Hematopoietic multipotent progenitor cell treated with erythropoietin and hydrocortisone succinate and interleukin-3 and kit ligand, for 15 days (in vitro differentiated cells): ENCODE measurements at places on chromosomes 5 and 9.

DNA sequence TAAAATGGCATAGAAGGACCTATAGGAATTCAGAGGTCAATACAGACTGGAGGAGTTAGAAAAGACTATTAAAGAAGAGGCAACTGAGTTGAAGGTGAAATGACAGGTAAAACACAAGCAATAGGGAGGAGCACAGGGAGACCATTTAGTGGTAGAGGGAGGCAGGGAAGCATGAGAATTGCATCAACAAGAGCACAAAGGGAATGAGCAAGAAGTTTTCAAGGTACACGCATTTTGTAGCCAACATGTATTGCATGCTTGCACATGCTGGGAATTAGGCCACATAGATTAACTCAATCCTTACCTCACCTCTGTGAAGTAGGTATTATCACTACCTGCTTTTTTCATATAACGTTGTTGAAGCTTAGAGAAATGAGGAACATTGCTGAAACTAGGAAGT is 42.3 kb downstream of the PLPP1 start:
- no peak for DNase-seq

DNA sequence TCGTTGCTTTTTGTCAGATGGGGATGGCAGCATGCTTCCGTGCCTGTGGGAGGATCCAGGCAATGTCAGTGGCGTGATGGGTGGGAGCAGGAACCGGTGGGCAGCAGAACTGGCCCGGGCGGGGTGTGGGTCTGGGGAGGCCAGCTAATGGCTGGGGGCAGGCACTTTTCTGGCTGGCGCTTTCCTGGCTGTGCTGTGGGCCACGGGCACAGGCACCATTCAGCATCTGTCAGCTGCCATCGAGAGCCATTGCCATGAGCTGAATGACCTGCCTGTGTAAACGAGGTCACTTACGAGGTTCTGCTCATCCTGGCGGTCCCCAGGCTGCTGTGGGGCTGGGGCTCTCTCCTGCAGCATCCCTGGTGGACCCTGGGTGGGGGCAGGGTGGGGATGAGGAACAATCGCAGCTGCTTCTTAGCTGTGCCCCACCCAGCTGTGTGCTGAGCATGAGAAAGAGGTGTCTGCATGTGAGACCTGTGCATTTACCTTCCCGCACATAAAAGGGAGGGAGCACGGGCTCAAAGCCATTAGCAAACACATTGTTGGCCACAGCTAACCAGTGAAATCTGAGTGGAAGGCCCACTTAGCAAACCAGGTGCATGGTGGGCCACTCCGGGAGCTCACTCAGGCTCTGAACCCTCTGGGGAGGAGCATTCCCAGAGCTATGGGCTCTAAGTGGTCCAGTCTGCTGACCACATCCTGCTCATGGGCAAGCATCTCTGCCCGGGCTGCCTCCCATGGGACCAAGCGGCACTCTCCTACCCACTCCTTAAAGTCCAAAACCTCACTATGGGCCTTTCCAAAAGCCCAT is 41.3 kb upstream of the OLFM1 start:
- no peak for DNase-seq

GRCh38 chr9:124286292-124286931 is 28.7 kb downstream of the NEK6 start:
- DNase-seq: peak; percentile 11

DNA sequence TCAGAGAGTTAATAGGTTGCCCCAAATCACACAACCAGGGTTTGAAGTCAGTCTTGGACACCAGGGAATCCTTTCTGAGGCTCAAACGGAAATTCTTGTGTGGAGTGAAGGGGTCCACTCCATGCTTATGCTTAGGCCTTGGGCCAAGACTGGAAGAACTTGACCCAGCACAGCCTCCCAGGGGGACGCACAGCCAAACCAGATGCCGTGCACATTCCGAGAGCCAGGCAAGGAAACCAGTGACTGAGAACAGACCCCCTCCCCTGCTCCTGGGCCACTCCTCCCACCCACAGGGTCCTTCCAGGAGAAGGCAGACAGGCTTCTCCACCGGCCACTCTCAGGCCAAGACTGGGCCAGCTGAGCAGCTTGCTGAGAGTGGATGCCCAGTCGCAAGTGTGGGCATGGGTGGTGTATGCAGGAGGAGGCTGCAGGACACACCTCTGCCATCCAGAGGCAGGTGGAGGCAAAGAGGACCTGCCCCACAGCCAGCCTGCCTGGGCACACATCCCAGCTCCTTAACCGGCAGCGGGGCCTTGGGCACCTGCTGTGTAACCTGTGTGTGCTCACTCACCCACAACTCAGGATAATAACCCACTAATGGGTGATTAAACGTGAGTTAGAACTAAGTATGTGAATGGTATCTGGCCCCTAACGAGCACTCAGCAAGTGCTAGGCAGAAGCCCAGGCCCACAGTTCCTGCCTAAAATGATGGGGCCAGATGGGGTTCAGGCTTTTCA is 38.0 kb downstream of the NIPAL4 start:
- DNase-seq: no peak
